Tibial nerve (tissue), 4 donors: ENCODE measurements at places on chromosomes 6 and 20.
A peak's percentile ranks its signal among the peaks of the same experiment; 100 is the strongest.

GRCh38 chr6:64949257-64949656 lies 757.8 kb downstream of the EYS start:
- no peak for DNase-seq

DNA sequence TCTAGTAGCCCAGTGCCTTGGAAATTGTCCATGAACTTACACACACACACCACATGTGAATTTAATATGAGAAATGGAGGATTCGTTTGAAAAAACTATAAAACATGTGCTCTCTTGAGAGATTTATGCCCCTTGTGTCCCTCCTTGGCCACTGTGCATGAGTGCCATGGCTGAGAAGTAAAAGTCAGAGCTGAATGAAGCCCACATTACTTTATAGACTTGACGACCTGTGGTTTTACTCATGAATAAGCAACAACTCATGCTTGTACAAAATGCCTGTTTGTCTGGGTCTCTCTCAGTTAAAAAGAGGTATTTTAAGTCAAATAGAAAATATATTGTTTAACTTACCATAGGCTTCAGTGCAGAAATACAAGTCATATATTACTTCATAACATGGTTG lies 102.7 kb downstream of the KCNQ5 start:
- DNase-seq, result no peak

GRCh38 chr20:48797275-48797825 lies 30.4 kb downstream of the PREX1 start:
- DNase-seq, result peak; percentile 47

- DNase-seq, result no peak
These were observed 50.6 kb downstream of the CCDC170 start for GRCh38 chr6:151544453-151544852.

DNA sequence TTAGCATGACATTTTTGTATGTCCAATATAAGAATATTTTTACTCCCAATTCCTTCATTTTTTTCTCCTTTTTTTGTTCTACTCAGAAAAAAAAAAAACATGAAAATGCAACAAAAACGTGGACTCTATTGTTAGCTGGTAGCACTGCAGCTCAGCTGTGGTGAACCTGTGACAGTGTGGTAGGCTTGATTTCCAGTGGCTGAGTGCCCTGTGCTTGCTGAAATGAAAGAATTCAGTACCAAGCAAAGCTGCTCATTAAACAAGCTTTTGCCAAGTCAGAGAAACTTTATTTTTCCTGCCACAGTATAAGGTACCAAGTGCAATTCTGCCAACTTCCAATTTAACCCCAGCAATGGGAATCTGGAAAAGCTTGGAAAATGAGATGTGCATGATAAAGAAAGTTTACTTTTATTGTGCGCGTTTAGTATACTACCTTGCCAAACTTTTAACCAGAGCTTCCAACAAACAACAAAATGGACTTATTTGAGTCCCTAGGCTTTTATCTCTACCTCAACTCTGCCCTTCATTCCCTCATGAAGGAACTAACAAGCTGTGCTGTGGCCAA lies 215.2 kb downstream of the SLC35F1 start:
- DNase-seq, result no peak

GRCh38 chr6:164195278-164195941 lies 780.9 kb downstream of the QKI start:
- no peak for DNase-seq

GRCh38 chr6:27426045-27426620 lies 37.6 kb downstream of the ZNF391 start:
- no peak for DNase-seq
